Jurkat, Clone E6-1 (cell line): ENCODE measurements at places on chromosomes 16 and 17.
A peak's percentile ranks its signal among the peaks of the same experiment; 100 is the strongest.

DNA sequence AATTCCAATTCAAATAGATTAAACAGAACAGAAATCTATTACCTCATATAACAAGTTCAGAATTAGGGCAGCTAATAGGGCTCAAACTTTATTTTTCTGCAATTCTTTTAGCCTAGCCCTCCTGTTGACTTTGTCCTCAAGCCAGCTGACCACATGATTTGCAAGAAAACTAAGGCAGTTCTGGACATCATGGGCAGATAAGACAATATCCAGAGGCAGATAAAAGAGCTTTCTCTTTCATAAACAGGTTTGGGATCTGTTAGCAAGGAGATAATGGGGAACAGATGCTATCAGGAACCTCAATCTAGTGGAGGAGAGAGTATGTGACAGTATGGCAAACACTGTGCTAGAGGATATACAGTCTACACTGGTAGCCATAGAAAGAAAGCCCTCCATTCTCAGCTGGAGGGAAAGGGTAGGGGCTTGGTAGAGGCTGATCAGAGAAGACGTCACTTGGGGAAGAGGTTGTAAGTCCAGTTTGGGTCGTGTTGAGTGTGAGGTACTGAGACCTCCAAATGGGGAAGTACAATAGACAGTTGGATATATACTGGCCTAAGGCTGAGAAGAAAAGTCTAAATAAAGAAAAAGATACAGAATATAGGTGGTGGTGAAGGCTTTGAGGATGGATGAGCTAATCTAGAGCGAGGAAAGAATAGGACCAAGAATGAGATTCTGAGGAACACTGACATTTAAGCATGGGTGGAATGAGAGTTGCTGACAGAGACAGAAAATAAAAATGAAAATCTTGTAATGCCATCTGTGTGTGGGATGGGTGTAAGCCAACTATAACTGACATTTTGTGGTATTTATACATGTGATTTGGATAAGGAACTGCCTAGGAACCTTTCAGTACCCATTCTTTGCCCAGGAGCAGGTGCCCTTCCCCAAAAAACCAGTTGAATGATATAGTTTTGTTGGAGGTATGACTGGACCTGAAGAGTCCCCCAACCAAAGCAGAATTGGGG, 67.4 kb downstream of the CYB561 start:
- DNase-seq, result no peak

- DNase-seq, result peak; percentile 61
Observed at GRCh38 chr16:3094289-3095027, 4.6 kb downstream of the ZSCAN10 start.

DNA sequence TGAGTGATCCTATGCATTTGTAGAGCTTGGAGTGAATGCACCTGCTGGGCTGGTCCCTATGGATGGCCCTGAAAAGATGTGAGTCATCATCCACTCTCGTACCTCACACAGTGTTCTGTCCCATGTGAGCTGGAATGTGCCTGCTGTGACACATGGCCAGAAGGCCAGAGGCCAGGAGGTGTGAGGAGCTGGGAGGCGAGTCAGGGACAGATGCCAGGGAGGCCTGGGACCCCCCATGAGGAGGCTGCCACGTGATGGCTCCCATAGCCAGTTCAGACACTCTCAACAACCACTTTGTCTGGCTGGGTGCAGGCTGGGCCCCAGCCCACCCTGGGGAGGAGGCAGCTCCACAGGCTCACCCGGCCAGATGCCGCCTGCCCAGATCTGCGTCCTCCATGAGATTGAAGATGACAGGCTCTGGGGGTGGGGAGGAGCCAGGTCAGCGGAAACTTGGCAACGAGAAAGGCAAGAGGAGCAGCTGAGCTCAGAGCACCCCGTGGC, 168.8 kb downstream of the C16orf78 start:
- DNase-seq, result no peak

DNA sequence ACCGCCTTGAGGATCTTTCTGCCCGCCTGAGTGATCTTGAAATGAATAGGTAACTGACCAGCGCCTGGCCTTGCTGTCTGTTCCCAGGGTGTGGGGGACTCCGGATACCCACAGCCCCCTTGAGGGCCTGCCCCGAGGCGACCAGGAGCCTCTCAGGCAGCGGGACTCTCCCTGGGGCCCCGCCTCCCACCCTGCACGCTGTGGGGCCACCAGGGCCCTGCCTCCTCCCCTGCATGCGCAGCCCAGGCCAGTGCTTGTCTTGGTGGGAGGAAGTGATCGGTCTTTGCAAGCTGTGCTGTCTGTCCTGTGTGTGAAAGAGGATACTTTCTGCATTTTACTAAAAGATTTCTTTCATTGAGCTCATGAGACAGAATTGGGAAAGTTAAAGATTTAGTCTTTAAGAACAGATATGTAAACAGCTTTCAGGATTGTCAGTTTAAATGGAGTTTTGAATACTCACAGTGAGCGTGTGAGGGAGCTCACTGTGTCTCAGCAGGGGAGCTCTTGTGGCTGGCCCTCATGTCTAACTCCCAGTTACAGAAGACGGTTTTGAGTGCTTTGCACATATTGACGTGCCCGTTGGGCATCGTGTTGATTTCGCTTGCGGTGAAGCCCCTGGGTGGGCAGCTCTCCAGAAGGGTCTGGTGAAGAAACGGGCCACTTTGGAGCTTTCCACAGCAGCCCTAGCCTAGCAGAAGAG, 36.1 kb upstream of the CAPN15 start:
- DNase-seq, result no peak

- DNase-seq, result no peak
Observed at GRCh38 chr16:19923396-19923795, 38.7 kb upstream of the GPRC5B start.

GRCh38 chr17:31540602-31541307, 149.3 kb downstream of the RAB11FIP4 start:
- no peak for DNase-seq

DNA sequence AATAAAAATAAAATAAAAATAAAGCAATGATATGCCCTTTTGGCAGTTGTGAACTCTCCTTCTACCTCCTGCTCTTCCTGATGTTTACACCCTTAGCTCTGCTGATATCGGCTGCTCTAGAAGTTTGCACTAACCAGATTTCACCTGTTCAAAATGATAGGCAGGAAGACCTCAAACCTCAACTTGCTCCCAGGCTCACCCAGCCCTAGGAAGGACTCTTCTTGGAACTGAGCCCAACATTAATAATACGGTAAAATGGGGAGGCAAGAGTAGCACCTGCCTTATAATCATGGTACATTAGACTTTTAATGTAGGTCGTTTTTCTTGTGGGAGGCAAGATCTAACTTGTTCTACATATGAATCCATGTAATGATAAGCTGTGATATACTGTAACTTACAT, 61.2 kb upstream of the MED13 start:
- peak; percentile 40 for DNase-seq

GRCh38 chr16:19746561-19746960, 28.5 kb downstream of the IQCK start:
- no peak for DNase-seq

- DNase-seq, result no peak
Observed at GRCh38 chr17:80725517-80725916, 180.9 kb downstream of the RPTOR start.

DNA sequence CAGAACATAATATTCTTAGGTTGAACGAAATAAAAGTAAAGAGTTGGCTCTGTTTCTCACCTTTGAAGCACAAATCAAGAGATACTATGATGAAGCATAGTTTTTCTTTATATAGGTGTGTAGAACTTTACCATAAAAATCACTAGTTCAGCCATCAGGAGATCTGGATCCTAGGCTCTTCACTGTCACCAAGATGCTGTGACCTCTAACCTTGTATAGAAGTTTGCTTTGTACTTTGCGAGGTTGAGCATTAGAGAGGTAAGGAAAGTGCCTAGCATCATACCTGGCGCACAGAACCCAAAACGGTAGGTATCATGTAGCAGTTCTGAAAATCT, 553 bp upstream of the CDC6 start:
- no peak for DNase-seq

- no peak for DNase-seq
Observed at GRCh38 chr16:75761108-75761507, 34.8 kb upstream of the CPHXL start.

DNA sequence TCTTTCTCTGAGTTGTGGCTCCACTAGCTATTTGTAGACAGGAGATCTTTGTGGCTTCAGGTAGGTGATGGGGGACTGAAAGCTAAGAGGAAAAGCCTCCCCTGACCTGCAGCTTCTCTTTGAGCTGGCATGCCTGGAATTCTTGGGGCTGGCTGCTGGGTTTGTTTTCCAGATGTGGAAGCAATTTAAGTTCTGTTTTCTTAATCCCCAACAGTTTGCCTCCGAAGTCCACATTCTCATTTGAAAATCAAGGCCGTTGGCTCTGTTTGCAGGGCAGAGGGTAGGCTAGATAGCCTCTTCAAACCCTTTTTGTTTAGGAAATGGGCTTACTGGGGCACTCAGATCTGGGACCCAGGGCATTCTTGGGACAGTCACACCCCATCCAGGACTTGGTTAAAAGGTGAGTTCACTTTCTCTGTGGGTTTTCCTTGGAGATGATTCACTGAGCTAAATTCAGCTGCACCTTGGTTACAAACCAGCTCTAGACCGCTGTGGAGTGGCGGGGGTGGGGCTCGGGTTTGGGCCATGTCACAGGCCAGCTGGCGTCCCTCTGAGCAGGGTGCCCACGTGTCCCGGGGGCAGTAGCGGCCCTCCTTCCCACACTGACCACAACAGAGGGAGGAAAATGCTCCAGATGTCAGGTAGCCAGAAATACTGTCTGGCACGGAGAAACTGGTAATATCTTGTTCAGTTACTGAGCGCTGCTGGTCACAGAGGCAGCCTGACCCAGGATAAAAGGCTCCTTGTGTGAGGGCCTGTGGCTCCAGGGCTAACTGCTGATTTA, 108.5 kb downstream of the RAB11FIP4 start:
- no peak for DNase-seq

- DNase-seq, result no peak
Observed at GRCh38 chr16:30147843-30148510, 25.0 kb upstream of the MAPK3 start.

GRCh38 chr17:72025113-72025512, 95.7 kb upstream of the SOX9 start:
- no peak for DNase-seq

DNA sequence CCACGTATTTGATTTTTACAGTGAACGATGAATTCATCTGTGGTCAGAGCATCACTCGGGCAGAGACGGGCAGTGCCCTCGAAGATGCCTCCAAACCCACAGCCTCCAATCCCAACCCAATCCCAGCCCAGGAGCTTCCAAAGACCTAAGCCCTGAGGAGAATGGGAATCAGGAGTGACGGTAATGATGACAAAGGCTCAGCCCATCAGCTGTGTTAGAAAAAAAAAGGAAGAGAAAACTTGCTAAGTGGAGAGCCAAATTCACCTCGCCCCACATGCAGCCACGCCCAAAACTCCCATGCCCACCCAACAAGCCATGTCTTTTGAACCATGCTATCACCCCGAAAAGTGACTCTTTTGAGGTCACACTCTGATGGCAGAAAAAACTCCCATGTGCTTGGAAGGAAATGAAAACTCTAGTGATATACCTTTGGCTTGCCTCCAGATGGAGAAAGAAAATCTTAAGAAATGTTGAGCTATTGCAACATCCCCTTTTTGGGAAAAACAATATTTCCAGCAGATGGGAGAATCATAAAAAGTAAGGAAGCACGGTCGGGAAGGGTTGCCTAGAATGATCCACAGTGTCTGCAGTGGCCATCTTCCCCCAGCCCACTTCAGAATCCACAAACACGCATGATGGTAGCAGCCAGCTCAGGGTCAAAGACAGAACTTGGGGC, 37.7 kb downstream of the XYLT1 start:
- DNase-seq, result no peak

DNA sequence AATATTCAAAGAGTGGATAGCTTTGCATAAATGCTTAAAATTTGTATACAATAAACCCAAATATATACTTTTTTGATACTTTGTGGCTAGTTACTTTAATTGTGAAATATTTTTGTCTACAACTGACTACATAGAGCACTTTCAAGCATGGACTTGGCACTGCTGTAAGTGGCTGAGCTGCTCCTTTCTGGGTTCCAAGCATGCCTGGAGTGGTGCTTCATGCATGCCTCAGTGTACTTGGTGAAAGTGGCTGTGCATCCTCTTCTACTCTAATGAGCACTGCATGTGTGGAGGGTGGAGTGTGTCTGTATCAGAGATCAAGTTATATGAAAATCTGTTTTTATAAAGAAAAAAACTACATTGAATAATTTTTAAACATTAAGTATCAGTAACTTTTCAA, 94.1 kb downstream of the OMG start:
- DNase-seq, result no peak

- DNase-seq, result no peak
Observed at GRCh38 chr16:83599789-83600462, 207.9 kb upstream of the HSBP1 start.

GRCh38 chr16:68090533-68090932, 5.4 kb downstream of the NFATC3 start:
- no peak for DNase-seq

GRCh38 chr16:83268169-83268568, 539.6 kb upstream of the HSBP1 start:
- no peak for DNase-seq

GRCh38 chr16:50430076-50430475, 61.3 kb upstream of the BRD7 start:
- no peak for DNase-seq

- DNase-seq, result no peak
Observed at GRCh38 chr17:19365833-19366636, 3.5 kb upstream of the B9D1 start.

DNA sequence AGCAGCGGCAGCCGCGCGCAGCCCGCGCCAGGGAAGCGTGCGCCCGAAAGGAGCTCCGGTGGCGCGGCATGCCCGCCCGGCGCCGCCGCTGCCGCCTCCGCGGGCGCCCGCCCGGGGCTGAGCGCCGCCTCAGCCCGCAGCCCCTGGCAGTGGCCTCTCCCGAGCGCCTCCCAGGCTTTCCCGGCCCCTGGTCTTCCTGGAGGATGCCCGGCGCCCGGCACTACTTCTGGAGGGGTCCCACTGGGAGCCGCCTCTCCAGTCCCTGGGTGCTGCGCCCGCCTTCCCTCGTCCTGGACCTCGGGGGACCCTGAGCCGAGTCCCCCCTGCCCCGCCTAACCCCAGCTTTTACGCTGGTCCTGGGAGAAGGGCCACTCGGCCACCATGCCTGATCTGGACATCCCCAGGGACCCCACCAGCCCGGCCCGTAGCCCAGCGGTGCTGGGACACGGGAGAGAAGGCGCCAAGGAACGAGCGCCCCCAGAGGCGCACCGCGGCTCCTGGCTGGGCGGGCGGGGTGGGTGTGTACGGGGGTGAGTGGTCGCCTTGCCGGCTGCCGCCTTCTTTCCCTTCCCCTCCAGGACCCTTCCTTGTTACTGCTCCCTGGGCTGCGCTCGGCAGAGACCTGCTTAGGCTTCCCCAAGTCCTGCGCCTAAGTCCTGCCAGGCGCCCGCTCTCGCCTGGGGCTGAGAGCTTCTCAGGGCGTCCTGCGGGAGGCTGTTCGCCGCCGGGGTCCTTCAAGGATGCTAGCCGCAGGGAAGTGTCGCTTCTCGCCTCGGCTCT, 704 bp downstream of the ASIC2 start:
- no peak for DNase-seq
